ENCODE measurements at places on chromosomes 5 and 9.
A peak's percentile ranks its signal among the peaks of the same experiment; 100 is the strongest.

DNA sequence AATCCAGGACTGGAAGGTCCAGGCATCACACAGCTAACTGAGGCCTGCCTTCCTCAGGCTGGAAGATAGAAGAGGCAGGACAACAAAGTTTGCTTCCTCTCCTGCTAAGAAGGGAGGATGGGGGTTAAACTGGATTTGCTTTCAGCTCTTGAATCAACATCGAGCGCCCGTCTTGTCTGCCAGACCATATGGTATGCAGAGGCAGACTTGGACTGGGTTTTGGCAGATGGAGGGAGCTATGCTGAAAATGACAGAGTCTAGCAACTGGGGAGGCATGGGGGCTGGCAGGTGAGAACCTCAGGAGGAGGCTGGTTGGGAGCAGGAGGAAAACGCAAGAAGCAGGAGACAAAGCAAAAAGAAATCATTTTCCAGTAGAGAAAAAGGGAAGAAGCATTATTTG, 289.5 kb upstream of the IL12B start:
- DNase-seq, result no peak

DNA sequence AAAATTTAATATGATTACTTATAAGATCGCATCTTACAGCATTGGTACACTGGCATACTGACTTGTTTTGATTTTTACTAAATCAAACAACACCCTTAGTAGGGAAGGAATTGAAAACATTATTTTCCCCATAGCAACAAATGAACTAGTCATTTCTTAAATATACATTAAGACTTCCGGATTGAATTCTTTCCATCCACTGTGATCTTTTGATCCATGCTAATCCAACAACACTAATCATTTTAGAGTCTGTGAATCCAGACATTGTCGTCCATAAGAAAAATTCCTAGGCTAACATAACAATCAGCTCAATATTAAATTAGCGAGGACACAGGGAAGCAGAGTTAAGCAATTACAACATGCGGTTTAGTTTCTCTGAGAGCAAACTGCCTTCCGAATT, 21.6 kb upstream of the ERAP1 start:
- no peak for DNase-seq

- no peak for DNase-seq
Observed at GRCh38 chr5:154783774-154784460, 28.7 kb downstream of the LARP1 start.

- no peak for DNase-seq
Observed at GRCh38 chr9:76571288-76571687, 112.3 kb downstream of the GCNT1 start.

- no peak for DNase-seq
Observed at GRCh38 chr9:128054087-128054486, 13.0 kb downstream of the NAIF1 start.

DNA sequence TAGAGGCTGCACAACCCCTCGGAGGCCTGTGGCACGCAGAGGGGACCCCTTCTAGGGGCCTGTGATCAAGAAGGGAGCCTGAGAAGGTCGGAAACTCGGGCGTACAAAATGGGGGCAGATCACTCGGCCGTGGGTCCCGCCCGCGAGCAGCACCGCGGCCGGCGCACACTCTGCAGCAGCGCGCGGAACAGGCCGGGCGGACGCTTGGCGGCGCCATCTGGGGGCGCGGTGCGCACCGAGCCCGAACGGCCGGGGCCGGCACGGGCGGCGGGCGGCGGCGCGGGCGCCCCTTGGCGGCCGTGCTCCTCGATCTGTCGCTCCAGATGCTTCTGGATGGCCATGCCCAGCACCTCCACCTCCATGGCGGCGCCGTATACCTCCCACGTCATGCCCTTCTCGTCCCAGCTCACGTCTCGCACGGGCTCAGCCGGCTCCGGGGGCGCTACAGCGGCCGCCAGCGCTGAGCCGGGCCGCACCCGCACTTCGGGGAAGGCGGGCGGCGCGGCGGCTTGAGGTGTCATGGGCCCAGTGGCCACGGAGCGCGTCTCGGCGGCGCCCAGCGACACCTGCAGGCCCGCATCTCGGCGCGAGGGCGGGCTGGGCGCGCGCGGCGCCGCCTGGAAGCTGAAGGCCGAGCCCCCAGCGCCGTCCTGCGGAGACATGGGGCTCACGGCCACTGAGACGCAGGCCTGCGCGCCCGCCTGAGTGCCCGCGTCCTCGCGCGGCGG, 13.1 kb downstream of the GPRIN1 start:
- peak; percentile 36 for DNase-seq

- DNase-seq, result no peak
Observed at GRCh38 chr5:178310130-178310865, 77.7 kb upstream of the PHYKPL start.

DNA sequence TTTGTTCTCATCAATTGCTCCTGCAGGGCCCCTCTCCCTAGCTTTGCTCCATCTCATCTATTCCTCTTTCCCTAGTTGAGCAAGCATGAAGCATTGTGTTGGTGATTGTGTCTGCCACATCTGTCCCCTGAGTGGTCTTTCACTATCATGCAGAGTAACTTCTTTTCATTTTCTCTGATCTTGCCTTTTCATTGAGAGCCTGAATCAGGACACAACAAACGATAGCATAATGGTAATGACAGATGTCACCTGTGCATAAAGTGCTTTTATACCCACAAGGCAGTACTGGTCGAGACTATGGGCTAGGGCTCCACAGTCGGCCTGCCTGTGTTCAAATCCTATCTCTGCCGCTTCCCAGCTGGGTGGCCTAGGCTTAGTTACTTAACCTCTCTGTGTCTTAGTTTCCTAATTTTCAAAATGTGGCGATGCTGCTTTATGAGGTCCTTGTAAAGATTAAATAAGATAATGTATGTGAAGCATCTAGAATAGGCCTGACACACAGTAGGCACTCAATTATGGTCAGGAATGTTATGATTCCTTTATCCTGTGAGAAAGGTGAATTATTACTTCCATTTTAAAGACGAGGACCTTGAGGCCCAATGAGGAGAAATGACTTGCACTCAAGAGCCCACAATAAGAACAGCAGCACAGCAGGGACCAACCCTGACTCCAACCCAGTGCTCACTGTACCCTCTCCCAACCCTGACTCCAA, 137.1 kb upstream of the ZNF618 start:
- DNase-seq, result no peak

DNA sequence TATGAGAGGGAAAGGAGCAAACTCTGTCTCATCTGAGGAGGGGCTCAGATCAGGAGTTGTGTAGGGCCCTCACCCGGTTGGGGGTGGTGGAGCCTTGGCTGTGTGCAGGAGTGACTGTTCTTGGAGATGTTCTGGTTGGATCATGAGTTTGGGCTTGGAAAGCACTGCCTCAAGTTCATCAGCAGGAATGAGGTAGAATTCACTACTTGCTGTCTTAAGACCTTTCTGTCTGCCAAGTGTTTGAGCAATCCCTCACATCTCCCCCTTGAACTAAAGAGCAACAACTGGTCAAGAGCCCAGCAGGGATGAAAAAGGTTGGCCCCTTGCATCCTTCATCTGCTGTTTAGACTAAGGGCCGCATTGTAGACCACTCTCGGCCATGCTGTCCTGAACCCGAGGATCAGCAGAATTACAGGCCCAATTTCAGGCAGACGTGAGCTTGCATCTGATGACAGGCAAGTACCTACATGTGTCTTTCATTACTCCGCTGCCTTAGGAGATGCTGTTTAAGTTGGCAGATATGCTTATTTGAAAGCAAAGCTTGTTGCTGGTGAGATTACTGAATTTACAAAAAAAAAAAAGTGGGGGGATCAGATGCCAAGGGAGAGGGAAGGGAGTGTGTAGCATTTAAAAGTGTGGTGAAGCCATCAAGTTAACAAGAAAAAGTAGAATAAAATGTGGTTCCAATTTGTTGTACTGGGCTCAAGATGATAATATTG, 36.4 kb downstream of the PIK3R1 start:
- DNase-seq, result no peak

DNA sequence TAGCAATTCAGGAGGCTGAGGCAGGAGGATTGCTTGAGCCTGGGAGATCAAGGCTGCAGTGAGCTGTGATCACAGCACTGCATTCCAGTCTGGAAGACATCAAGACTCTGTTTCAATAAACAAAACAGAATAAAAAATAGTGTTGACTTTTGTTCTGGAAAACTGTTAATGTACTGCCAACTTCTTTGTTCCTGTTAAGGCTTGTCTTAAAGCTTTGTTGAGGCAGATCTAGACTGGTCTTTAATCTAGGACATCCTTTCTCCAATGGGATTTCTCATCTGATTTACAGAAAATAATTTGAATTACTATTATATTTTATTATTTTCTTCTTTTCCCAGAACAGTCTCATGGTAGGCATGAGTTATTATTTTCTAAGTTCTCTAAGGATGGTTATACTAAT, 26.0 kb downstream of the BDP1 start:
- DNase-seq, result no peak

DNA sequence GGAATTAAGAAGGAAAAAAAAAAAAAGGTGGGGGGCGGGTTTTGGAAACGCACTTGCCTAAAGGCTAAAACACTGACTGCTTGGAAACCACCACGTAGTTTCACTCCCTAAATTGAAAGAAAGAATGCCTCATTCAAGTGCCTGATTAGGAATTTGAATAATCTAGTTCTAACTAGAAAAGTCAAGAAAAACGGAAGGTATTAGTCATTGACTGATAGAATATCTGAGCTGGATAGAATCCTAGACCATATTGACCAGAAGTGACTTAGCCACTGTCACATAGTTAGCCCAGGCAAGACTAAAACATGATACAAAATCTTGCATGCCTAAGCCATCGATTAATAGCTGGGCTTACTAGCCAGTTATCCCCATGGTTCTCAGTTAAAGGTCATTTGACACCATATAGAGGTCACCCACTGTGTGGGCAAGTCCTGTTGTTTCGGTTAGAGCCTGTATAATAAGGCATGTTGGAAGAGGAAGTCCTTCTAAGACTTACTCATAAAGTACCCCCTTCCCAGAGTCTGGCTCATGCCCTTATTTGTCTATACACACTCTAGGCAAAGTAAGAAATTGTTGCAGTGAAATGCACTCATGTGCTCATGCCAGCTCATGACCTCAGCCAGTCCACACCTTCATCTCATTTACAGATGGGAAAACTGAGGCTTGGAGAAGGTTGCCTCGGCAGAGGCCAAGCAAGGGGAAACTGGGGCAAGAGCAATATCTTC, 40.2 kb downstream of the SH3RF2 start:
- no peak for DNase-seq

- no peak for DNase-seq
Observed at GRCh38 chr5:147393874-147394672, 115.8 kb downstream of the DPYSL3 start.

DNA sequence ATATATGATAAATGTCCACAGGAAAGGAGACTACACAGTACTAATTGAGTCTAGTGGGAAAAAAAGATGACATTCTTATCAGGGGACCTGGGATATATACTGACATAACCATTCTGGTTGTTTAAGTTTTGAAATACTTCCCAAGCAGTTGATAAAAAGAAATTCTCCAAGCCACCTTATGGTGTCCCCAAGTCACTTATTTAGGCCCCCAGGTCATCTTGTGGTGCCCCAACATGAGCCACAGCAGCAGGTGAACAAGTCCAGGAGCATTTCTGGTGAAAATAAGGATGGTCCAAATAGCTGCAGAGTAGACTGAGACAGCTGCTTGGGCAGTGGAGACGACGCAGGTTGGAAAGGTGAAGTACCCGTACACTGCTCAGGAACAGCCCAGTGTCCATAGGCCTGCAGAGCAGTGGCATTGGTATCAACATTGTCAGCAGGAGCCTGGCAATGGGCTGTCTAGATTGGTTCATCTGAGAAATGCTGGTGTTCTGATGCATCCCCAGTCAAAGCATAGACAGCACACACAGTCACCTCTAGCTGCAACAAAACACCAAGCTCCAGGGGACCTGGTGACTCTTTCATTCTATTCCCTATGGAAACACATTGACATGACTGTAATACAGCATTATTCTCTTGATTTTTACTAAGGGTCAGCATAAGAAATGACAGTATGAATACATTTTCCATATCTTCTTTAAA, 430.6 kb downstream of the NR2F1-AS1 start:
- DNase-seq, result no peak
